ENCODE measurements at places on chromosomes 7 and 10.
A peak's percentile ranks its signal among the peaks of the same experiment; 100 is the strongest.

DNA sequence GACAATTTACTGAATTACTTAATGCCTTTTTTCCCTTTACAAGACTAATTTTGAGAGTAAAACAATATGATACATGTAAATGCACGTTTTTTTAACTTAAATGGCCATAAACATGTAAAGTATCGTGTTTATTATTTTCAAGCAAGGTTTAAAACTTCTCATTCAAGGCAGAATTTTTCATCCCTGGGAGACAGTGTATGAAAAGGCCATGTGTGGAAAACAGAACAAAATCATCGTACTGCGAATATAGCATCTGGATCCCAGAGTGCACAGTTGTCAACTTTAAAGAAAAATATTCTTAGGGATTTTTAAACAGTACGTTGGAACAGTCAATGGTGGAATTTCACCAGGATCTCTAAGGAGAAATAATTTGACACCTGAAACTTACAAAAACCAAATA lies 1.1 kb upstream of the RAB11FIP2 start:
- no peak for DNase-seq

GRCh38 chr10:102300278-102300843 lies 55.0 kb downstream of the GBF1 start:
- no peak for DNase-seq

- DNase-seq, result no peak
Observed at GRCh38 chr10:59682986-59683937, 26.4 kb downstream of the SLC16A9 start.

GRCh38 chr7:51186531-51186930 lies 130.1 kb downstream of the COBL start:
- no peak for DNase-seq

- DNase-seq, result peak; percentile 46
Observed at GRCh38 chr10:24209946-24210491, 1.1 kb downstream of the KIAA1217 start.

- no peak for DNase-seq
Observed at GRCh38 chr7:95317546-95317945, 6.8 kb downstream of the PON1 start.

DNA sequence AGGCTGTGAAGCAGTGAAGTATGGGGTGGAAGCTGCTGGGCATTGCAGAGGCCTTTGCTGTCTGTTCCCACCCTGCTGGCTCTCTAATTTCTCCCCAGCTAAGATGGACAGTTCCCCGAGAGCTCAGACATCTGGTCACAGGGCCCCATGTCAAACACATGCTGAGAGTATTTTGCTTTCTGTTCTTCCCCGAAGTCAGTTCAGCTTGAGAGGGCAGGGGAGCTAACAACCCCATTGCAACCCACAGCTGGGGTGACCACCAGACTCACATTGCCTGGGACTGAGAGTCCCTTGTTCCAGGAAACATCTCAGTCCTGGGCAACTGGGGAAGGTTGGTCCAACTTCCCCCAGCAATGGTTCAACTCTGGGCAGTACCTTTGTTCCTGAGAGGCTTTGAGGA lies 52.8 kb downstream of the ABCA13 start:
- no peak for DNase-seq

DNA sequence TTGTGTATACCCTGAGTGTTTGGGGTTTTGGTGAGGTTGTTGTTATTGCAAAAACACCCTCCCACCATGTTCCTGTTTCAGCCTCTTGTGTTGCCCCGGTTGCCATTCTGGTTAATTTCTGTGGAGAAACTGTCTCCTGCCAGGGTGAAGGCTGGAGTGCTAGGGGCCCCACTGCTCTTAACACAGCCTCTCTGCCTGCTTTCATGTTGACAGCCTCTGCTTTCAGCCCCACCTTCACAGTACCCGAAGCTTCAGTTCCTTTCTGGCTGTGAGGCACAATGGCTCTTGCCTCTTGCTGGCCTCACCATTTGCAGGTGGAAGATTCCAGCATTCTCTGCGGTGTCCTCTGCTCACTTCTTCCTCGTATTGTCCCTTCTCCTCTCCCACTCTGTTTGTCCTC lies 19.2 kb downstream of the SLC18A2 start:
- DNase-seq, result no peak

Data from GDM1 (cell line).